ENCODE measurements at places on chromosomes 11 and 22.

DNA sequence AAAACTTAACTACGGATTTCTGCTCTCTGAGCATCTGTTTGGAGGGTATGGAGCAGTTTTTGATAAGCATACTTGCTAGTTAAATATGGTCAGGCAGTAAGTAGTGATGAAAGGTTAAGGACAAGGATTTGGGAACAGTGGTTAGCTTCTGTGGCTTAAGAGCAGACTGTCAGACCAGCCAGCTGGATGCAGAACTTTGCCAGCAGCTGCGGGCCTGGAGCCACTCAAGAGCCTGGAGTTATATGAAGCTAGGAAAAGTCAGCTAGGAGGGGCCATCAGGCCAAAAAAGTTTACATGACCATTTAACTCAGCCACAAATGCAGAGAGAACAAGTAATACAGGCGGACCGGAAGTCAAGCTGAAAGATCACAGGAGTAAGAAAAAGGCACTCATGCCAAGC lies 1817.7 kb downstream of the LRRC4C start:
- DNase-seq = no peak

GRCh38 chr11:14454861-14455632 lies 44.6 kb downstream of the COPB1 start:
- DNase-seq = no peak

DNA sequence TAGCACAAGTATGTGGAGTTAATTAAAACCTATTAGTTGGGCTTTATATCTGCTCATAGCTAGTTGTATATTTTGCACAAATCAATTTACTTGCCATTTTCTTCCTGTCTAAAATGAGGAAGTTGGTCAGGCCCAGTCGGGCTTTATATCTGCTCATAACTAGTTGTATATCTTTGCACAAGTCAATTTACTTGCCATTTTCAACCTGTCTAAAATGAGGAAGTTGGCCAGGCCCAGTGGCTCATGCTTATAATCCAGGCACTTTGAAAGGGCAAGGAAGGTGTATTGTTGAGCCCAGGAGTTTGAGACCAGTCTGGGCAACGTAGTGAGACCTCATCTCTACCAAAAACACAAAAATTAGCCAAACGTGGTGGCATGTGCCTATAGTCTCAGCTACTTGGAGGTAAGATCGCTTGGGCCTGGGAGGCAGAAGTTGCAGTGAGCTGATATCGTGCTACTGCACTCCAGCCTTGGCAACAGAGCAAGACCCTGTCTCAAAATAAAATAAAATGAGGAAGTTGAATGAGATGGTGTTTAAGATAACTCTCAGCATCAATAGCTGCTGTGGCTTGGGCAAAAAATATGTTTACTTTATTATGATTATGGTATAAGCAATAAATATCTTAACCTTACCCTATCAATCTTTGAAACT lies 1558.6 kb upstream of the RAG2 start:
- DNase-seq = no peak

- DNase-seq = no peak
Measured at GRCh38 chr11:26946257-26946716, 47.6 kb upstream of the FIBIN start.

DNA sequence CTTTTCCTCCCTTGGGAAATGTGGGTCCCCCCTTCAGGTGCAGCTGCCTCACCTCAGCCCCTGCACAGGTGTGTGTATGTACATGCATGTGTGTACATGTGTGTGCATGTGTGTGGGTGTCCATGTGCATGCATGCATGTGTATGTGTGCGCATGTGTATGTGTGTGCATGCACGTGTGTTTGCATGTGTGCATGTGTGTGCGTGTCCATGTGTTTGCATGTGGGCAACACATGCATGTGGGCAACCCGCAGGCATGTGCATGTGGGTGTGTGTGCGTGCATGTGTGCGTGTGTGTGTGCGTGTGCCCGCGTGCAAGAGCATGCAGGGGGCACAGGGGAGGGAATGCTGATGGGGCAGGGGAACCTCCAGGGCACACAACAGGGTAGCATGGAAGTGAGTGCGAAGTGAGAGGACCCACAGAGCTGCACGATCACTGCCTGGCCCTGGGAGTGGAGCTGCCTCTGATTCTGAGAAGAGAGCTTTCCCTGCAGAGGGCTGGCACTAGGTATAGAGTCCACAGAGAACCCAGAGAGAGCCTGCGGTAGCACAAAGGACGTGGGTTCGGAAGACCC lies 14.6 kb upstream of the BAIAP2L2 start:
- no peak for DNase-seq

- no peak for DNase-seq
Measured at GRCh38 chr22:32378707-32379272, 21.1 kb downstream of the RFPL3 start.

- no peak for DNase-seq
Measured at GRCh38 chr11:78277314-78277994, 88.7 kb downstream of the USP35 start.

GRCh38 chr11:57438345-57439285 lies 11.7 kb upstream of the SLC43A3 start:
- DNase-seq = no peak

DNA sequence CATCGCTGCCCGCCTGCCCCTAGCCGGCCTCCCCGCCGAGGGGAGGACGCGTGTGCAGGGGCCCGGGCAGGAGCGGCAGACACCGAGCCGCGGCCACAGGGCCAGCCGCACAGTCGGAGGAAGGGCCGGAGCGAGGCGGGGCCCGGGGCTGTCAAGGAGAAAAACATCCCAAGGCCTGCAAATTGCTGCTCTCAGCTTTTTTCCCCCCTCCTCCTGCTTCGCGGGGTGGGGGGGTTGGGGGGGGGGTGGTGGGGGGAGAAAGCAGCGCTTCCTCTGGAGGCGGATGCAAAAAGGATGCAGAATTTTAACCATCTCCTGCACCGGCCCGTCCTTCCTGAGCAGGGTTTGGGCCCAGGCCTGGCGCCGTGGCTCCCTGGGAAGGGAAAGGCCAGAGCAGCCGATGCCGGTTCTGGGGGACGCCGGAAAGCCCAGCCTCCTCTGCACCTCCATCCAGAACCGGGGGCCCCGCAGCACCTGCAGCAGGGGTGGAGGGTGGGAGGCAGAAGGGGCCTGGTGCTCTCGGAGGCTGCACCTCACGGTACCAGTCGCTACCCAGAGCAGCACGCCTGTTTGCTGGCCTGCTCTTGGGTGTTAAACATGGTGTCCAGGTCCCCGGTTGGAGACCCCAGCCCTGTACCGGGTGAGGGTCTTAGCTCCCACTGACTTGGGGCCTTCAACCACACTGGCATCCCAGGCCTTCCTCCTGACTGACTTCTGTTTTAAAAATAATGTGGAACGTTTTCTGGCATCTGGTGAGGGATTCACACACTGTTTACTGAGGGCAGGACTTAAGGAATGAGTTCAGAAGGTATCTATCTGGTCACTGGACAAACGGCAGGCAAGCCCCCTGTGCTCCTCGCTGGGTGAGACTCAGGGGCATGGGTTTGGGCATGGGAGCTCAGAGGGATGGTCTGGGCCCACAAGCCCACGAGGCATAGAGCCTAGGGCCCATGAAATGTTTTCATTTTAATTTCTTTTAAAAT lies 77.4 kb upstream of the WNT7B start:
- peak; percentile 59 for DNase-seq

DNA sequence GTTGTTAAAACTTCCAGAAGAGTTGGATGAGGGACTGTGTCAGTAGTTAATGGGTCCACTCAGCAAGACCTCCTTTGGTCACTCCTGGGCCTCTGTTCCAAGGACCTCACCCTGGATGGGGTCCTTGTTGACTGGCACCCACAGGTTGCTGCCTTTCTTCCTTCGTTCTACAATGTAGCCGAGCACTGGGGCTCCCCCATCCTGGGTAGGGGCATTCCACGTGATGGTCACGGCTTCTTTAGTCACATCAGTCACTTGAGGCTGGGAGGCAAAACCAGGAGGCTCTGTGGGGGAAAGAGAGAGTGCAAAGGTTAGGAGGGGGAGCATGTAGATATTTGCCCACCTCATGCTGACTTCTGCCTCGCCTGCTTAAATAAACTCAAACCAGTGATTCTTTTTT lies 12.0 kb downstream of the TMEM86A start:
- DNase-seq = no peak

- DNase-seq = no peak
Measured at GRCh38 chr11:2812371-2812991, 73.1 kb downstream of the CDKN1C start.

DNA sequence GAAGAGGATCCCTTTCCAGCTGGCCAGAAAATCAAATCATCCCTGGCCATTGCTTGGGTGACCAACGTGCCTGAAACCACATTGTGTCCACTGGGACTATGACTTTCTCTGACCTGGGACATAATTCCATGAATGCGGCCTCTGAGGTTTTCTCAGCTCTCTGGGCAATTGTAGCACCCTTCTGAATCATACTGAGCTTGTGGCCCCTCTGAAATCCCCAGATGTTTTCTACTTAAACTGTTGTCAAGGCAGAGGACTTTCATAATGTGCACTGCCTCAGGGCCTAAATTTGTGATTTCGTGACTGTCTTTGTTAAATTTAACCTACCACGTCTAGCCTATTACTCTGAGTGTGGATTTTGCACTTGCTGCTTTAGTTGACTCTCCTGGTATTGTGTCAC lies 321.1 kb upstream of the PLET1 start:
- DNase-seq = no peak

- DNase-seq = no peak
Measured at GRCh38 chr22:30186041-30186440, 60.5 kb downstream of the LIF start.

DNA sequence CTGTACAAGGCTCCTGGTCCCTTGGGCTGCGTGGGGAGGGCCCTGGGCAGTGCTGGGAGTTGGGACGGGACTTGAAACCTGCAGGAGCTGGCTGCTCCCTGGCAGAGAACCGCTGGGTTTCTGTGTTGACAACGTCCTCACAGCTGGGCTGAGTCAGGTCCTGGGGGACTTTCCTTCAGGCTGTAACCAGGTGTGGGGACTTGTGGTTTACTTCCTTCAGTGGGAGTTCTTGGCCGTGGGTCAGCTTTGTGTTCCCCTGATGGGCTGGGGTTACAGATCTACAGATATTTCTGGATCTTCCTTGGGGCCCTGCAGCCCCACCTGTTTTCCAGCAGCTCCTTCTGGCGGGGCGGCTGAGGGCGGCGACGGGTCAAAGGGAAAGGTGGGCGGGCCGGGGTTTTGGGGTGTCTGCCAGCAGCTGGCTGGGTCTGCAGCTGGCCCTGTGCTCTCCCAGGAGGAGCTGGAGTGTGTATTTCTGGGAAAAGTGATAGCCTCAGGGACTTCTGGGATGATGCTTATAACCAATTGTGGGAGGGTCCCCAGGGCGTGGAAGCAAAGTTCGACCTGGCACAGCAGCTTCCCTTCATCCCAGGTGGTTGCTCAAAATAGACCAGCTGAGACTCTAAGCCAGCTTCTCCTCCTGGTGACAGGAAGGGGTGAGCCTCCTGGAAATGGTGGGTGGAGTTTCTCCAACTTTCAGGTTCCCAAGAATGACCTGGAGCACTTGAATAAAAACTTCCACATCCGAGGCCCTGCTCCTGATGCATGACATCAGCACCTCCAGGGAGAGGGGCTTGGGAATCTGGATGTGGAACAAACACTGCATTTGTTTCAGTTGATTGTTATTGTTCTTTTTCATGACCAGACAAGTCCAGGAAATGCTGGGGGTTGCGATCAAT lies 19.1 kb downstream of the ST14 start:
- DNase-seq = no peak

DNA sequence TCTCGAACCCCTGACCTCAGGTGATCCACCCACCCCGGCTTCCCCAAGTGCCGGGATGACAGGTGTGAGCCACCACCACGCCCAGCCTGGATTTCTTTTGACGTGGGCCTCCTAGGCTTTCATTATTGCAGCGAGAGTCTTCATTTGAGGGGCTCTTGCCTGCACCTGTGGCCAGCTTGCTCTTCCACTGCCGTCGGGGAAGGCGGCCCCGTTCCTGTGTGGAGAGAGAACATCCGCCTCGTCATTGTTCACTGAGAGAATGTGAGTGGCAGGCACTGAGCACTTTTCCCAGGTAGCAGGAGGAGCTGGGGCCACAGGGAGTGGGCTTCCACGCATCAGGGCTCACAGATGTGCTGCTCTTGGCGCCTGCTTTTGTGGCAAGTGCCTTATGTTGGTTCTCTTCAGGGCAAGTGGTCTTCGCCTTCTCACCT lies 365.0 kb downstream of the TBC1D22A start:
- no peak for DNase-seq

DNA sequence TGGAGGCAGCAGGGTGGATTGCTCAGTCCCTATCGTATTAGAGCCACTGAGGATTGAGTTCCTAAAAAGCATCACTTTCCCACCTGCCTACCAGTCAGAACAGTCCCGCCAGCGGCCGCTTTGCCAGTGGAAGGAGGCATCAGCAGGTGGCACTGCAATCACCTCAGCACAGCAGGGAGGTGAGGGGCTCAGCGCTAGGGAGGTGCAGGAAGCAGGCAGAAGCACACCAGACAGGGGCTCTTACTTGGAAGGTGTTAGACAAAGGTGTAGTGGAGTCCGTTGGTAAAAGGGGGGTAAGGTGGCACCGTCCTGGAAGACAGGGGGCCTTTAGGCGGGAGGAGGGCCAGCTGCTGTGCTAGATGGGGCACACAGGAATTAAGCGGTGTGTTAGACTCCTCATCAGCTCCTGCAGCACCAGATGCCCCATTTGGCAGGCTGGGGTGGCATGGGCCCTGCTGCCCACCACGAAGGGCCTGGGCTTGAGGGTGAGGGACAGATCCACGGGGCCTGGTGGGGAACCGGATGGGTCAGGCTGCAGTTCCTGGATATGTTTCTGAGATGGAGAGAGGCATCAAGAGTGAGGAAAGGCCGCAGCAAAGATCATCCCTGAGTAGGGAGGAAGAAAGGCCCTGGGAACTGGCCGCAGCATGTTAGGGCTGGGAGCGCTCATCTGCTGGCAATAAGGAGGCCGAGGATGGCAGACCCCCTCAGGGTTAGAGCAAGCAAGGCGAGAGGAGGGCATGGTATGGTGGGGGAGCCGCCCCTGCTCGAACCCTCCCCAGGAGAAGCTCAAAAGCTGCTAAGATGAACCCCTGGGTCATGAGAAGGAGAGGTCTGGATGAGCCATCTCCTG lies 42.5 kb downstream of the C11orf58 start:
- DNase-seq = no peak

- no peak for DNase-seq
Measured at GRCh38 chr11:61542024-61542461, 33.5 kb downstream of the LRRC10B start.

GRCh38 chr11:68665436-68665835 lies 18.9 kb upstream of the GAL start:
- no peak for DNase-seq

GRCh38 chr11:128208329-128209137 lies 378.8 kb downstream of the ETS1 start:
- no peak for DNase-seq

DNA sequence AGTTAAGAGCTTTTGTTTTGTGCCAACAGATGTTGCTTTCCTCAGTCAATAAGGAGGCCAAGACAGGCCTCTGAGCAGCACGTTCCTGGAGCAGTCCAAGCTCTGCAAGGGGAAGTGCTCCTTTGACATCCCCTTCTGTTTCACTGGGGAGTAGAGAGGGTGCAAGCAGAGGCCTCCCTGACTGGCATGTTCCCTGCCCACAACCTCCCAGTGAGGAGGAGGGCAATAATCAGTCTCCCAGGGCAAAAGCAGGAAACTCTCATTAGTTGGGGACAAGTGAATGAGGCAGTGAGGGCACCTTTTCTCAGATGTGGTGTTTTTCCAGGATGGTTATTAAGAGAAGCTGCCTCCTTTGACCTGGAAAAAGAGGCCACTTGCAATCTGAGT lies 79.5 kb upstream of the ZBED5 start:
- DNase-seq = no peak

Data from activated naive CD4-positive, alpha-beta T cell (primary cell).